ENCODE measurements at places on chromosomes 2 and 18. TPM values are rescaled to one million over a fixed set of nuclear protein-coding genes. Genes with fewer than 3 reads are reported as not detected.

DNA sequence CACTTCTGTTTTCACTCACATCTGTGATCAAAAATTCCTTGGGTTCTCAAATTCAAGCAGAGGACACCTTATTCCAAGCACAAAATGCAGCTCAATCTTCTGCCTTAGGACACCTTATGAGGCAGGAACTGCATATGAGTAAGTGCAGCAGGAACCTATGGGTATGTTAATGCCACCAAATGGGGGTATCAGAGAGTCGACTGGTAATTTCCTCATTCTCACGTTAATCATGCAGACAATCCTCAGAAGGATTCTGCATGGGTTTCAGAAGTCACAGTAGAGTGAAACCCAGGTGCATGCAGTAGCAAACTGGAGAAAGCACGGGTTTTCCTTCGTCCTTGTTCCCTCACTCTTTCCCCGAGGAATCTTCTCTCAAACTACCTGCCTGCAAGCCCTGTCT is 452.8 kb downstream of the CBLN2 start:
- DNase-seq: no peak

DNA sequence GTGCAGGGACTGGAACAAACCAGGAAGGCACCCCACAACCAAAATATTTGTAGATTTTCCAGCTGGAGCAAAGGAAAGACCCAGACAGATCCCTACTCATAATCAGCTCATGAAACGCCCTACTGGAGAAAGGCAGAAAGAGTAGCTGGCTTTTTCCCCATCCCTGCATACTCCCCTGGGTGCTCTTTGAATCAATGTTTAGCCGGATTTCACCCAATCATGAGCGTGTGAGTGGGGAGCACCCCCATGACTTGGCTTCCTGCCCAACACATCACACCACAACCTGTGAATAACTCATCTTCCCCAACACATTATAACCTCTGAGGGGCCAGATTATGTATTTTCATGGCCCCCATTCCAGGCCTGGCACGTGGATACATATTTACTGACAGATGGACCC is 35.1 kb upstream of the SLC14A1 start:
- no peak for DNase-seq

- DNase-seq: no peak
These were observed 123.7 kb downstream of the COL6A3 start for GRCh38 chr2:237290261-237290660.

DNA sequence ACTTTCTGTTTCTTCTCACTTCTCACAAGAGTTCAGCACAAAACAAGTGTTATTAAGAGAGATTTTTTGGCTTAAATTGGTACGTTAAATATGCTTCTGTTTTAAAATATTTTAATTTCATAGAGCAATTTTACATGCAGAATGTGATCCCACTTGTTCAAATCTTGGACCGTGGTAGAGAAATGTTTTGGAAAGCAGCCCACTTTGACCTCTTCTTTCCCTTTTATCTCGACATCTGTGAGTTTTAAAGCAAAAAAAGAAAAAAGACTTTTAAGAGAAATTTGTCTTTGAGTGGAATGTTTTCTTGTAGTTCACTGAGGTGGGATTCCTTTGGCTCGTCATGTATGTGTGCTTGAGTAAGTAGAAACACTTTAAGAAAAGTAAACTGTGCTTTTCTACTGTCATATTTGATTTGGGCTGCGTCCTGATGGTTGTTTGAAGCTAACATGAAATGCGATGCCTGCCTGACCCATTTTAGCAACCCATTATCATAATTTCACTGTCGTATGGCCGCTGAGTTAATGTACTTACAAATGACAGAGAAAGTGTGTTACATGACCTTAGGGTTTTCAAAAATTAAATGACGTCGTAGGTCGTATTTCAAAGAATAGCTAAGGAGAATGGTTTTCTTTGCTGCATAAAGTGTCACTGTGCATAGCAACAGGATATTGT is 54.5 kb downstream of the TSHZ1 start:
- DNase-seq: no peak

GRCh38 chr2:43302961-43303494 is 76.6 kb upstream of the ZFP36L2 start:
- no peak for DNase-seq

GRCh38 chr18:47287911-47288585 is 36.6 kb upstream of the SKOR2 start:
- DNase-seq: no peak

DNA sequence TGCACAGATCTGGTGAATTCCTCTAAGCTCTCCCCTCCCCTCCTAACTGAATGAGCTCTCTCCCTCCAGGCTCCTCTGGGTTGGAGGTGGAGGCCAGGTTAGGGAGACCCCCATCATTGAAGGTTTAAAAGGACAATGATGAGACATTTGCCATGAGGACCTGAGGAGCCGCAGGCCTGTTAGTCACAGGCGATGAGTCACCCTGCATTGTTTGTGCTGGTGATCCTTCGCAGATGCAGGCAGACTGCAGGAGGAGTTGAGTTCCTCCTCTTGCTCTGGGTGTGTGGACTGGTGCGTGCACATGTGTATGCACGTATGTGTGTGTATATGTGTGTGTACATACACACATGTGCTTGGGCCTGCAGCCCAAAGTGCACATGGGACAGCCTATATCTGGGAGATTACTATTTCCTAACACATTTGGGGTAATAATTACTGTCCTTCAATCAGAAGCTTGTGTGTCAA is 42.0 kb downstream of the MCFD2 start:
- DNase-seq: no peak

DNA sequence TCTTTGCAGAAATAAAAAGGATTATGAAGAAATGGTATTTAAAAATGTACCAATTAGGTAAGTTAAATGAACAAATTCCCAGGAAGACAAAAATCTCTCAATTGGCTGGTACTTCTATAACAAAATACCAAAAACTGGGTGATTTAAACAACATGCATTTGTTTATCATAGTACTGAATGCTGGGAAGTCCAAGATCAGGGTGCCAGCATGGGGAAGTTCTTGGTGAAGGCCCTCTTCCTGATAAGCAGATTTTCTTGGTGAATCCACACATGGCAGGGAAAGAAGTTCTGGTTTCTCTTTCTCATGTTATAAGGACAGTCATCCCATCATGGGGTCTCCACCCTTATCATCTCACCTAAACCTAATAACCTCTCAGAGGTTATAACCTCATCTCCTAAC is 271.6 kb upstream of the SETBP1 start:
- DNase-seq: no peak

GRCh38 chr18:54607213-54608027 is 16.4 kb downstream of the DYNAP start:
- no peak for DNase-seq

DNA sequence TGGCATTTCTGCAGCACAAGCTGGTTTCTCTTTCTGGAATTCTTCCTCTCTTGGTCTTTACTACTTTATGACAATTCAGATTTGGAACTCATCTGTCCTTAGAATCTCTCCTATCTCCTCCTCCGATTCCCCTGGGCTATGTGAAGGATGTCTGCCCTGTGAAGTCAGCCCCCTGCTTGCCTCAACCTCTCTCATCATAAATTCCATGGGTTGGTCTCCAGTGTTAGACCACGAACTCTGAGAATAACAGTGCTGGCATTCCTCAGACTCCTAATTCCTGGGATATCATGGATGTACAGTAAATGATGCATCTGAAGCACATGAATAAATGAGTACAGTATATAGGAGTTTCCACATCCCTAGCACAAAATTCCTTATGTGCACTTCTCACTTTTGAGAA is 21.0 kb upstream of the CYRIA start:
- DNase-seq: no peak

- DNase-seq: no peak
These were observed 3.8 kb downstream of the KCNE4 start for GRCh38 chr2:223055836-223056235.

DNA sequence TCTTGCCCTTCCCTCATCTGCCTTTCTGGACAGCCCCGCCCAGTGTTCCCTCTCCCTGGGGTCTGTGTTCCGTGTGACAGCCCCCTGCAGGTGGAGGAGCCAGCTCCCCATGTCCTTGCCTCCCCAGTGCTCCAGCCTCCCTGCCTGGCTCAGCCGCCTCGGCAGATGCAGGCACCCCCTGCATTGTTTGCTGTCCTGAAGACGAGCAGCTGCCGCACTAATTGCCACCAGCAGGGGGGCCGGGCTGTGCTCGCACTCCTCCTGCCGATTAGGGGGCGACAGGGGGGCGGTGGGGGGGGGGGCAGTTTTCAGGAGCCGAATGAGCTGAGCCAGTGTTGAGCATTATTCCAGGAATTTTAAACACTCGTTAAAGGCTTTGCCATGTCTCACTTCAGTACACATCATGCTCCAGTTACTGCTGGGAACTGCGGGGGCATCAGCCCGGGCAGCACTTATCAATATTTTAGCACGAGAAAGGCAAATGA is 23.3 kb downstream of the SIX3 start:
- no peak for DNase-seq

DNA sequence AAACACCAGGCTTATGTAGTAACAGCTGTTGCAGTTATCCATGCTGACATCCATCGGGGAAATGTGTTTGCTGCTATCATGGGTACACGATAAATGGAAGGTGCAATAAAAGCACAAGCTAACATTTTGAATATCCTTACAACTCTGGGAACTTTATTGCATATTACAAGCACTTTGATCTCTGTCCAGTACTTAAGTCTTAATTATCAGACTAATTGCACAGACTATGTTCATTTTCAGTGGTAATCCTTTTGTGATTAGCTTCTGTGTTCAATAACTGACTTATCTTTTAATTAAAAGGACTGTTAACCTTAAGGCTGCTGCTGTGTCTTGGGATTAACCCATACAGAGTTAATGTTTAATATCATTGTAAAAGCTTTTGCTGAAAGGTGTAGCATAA is 101.4 kb upstream of the ATP5MC3 start:
- DNase-seq: no peak

DNA sequence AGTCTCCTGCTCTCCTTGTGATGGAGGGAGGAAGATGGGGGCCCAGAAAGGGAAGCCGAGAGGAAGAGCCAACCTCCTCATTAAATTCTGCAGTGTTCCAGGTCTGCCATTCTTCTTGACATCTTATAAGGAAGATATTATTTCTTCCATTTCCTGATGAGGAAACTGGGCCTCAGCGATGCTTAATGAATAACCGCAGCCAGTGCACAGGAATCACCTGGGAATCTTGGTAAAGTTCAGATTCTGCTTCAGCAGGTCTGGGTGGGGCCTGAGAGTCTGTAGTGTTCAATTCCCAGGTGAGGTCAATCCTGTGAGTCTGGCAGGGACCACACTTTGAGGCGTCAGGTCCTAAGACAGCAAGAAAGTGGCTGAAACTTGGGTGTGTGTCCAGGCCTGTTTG is 17.3 kb downstream of the PCARE start:
- DNase-seq: no peak

DNA sequence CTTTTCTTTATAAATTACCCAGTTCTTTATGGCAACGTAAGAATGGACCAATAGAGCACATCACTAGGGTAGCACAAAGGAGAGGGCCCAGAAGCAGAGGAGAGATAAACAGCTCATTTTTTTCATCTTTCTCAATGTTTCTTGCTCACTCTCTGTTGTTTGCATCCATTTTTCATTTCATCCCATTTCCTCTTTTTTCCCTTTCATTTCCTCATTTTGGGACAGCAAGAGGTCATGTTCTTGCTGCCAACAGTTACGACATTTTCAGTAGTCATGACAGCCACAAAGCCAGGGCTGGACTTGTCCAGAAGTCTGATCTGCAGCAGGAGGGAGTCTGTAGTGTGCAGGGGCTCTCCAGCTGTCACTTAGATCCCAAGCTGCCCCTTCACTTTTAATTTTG is 52.7 kb upstream of the CYP1B1 start:
- no peak for DNase-seq

GRCh38 chr2:240588669-240589068 is 2.1 kb downstream of the CAPN10 start:
- no peak for DNase-seq

DNA sequence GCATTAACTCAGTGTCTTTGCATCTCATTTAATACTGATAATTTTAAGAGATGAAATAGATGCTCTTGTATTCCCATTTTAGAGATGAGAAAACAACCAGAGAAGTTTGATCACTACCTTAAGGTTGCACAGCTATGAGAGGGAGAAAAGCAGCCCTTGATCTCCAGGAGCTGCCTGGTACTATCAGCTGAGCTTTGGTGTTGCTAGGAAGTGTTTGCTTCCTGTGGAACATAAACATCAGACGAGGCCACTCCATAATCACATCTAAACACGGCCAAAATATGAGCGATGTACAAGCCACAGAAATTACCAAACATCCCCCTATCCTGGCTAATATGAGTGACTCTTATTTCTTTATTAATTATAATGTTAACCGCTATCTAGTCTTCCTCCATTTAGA is 620 bp upstream of the WDFY1 start:
- no peak for DNase-seq

GRCh38 chr2:217538719-217539118 is 464.1 kb downstream of the TNS1 start:
- DNase-seq: no peak

- no peak for DNase-seq
These were observed 26.9 kb downstream of the CENPO start for GRCh38 chr2:24820175-24820513.

DNA sequence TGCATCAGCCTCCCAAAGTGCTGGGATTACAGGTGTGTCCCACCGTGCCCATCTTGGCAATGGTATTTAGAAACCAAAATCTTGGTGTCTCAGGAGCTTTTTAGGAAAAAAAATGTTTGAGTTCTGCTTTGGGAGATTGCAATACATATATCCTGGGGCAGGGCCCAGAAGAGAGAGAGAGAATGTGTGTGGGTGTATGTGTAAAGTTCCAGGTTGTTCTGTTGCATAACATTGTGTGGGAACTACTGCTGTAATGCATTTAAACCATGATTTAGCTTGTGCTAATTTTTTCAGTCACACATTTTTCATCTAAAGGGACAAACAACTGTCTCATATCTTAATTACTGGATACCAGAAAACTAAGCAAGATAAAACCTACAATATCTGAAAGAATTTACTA is 70.8 kb upstream of the NABP1 start:
- no peak for DNase-seq

DNA sequence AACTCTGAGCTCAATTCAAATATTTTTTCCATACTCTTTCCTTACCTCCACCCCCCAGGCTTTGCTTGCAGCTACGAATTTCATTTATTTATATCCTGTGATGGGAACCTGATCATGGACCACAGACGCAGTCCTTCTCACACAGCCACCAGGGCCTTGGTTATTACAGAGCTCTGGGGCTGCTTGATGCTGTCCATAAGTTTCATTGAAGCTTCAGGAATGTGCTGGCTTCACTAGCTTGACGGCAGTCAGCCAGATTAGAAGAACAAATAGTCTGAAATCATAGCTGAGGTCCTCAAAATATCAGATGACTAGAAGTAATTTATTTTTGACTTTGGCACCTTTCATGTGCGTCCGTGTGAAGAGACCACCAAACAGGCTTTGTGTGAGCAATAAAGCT is 104.9 kb downstream of the VWA3B start:
- DNase-seq: no peak

GRCh38 chr2:155223781-155224406 is 525.4 kb downstream of the KCNJ3 start:
- no peak for DNase-seq

The NIF3L1 gene
- total RNA-seq: 27.3 TPM

The CD28 gene
- total RNA-seq: 133 TPM

The ANKRD62 gene
- total RNA-seq: not detected

The PNKD gene
- total RNA-seq: 18.6 TPM

The GALR1 gene
- not detected for total RNA-seq

The SPDYA gene
- 1.1 TPM for total RNA-seq

The COLEC11 gene
- not detected for total RNA-seq

The SLC39A10 gene
- 32.5 TPM for total RNA-seq

The DSG1 gene
- not detected for total RNA-seq

The NCKAP1 gene
- total RNA-seq: 14.4 TPM

The ANKRD30B gene
- total RNA-seq: not detected

The LRRTM1 gene
- not detected for total RNA-seq

The RTP5 gene
- total RNA-seq: not detected

The CELF4 gene
- total RNA-seq: not detected

The SERPINB11 gene
- total RNA-seq: not detected

The RGPD4 gene
- not detected for total RNA-seq

The AFF3 gene
- 1.7 TPM for total RNA-seq

The ABCG5 gene
- not detected for total RNA-seq

All from activated T-helper 1 cell treated with anti-CD3 and anti-CD28 coated beads, Interleukin-12 subunit alpha, Interleukin-12 subunit beta, Interleukin-2, Interleukin-4 antibody, amounts not matched to agents 30 ng/mL and 10 ng/mL and 1 ng/mL, durations not matched to agents 14 hours and 24 hours and 36 hours (primary cell).